Type B pancreatic cell (in vitro differentiated cells): ENCODE measurements at places on chromosomes 2 and 18. TPM values are rescaled to one million over a fixed set of nuclear protein-coding genes. Genes with fewer than 3 reads are reported as not detected.

SALL3 gene
- 0.21 and 14.6 TPM in 2 replicates for total RNA-seq

CNGA3 gene
- 3.7 and 6.8 TPM in 2 replicates for total RNA-seq

PAIP2B gene
- total RNA-seq = 13.7 and 21.5 TPM in 2 replicates

GKN2 gene
- 0.92 TPM in 1 of 2 replicates, not detected in the other for total RNA-seq

DSG1 gene
- total RNA-seq = 4.8 and 40.8 TPM in 2 replicates

- DNase-seq = no peak
- no peaks in the 10 kb centered on the region for H3K36me3 ChIP-seq
- H3K27me3 ChIP-seq = no peaks in the 10 kb centered on the region
- H3K4me1 ChIP-seq = peaks cover 11% of the 10 kb centered on the region
- H3K27ac ChIP-seq = no peak overlapping the region
These were observed 109.4 kb upstream of the SERTAD2 start for GRCh38 chr2:64763126-64763525.

DNA sequence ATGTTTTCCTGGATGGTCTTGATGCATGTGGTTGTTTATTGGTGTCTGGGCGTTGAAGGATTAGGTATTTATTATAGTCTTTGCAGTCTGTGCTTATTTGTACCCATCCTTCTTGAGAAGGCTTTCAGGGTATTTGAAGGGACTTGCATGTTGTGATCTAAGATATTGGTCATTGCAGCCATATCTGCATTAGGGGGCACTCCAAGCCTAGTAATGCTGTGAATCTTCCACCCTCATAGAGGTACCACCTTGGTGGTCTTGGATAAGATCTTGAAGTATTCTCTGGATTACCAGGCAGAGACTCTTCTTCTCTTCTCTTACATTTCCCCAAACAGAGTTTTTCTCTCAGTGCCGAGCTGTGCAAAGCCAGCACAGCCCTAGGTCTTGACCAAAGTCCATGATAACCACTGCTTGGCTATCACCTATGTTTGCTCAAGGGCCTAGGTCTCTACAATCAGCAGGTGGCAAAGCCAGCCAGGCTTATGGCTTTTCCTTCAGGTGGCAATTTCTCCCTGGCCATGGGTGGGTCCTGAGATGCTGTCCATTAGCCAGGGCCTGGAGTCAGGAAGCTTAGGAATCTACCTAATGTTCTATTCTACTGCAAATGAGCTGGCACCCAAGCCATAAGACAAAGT is 15.4 kb upstream of the PPP1R1C start:
- no peak overlapping the region for H3K4me3 ChIP-seq
- H3K27me3 ChIP-seq = no peaks in the 10 kb centered on the region
- no peak overlapping the region for H3K27ac ChIP-seq
- no peaks in the 10 kb centered on the region for H3K36me3 ChIP-seq

DNA sequence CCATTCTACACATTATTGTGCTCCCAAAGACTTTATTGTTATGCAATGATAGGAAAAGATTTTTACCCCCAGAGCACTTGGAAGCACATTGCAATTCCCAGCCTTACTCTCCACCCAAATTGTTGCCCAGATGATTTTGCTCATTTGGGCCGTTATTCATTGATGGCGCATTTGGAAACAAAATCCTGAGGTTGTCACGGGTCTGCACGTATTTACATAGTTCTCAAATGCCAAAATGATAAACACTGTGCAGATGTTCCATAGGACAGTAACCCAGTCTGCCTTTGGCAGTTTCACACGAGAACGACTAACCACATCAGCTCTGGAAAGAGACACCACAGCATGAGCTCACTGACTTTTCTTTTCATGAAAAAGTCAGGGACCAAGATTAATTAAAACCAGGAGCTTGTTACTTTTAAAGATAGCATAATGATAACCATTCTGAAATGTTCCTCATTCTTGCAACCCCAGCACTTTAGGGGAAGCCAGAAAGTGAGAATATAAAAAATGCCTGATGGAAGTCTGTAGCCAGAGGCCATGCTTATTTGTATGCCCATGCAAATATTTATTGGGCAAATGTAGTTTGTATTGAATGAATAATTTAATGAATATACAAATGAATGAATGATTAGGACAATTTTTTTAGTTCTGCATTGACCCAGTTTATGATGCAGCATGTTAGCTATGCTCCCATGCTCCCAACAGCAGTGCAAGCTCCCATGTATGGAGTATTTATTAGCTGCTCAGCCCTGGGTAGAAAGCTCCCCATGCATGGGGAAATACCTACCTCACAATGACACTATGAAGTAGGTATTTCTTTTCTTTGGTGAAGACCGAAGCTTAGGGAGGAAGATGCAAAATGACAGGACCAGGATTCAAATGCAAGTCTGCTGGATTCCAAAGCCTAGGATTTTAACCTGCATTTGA is 84.6 kb downstream of the MAIP1 start:
- H3K27me3 ChIP-seq = no peaks in the 10 kb centered on the region
- H3K4me3 ChIP-seq = no peak overlapping the region
- H3K36me3 ChIP-seq = no peaks in the 10 kb centered on the region
- H3K27ac ChIP-seq = peak overlapping the region; percentile 52

DNA sequence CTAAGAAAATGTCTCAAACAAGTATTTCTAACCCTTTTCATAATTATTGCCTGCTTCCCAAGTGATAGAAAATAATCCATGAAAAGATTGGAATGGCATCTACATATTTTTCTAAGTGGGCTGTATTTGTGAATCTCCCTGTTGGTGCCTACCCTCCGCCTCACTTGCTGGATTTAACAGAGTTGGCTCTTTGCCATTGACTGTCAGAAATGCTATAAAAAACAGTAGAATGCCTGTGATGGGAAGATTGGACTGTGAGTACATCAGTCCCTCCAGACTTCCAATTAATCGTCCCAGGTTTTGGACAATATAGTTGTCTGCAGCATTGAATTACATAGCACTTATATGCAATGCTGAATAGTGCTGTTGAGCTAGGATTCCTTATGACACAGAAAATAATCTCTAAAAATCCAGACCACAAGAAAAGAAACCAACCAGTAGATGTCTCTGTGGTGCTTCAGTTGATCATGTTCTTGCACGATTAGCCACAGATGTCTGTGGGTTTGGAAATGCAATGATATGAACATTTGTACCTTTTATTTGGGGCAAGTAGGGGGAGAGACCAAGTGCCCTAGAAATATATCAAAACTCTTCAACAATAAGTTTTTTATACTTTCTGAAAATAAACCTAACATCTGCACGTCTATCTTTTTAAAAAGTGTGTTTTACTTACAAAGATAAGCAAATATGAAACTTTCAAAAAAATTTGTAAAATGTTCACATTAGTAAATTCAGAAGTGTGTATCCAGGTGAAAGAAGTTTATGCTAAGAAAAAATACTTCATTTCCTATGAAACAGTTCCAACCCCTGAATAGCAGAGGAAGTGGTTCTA is 88.5 kb downstream of the DYNAP start:
- H3K4me1 ChIP-seq = peaks cover 14% of the 10 kb centered on the region
- no peak overlapping the region for H3K27ac ChIP-seq
- no peak for DNase-seq
- H3K27me3 ChIP-seq = no peaks in the 10 kb centered on the region
- no peak overlapping the region for H3K4me3 ChIP-seq

- no peaks in the 10 kb centered on the region for H3K27me3 ChIP-seq
- H3K4me3 ChIP-seq = no peak overlapping the region
- H3K36me3 ChIP-seq = peaks cover 3% of the 10 kb centered on the region
- DNase-seq = no peak
These were observed 112.8 kb downstream of the UPP2 start for GRCh38 chr2:158214431-158214830.

GRCh38 chr18:78962098-78962497 is 17.5 kb upstream of the SALL3 start:
- no peak for DNase-seq
- H3K4me3 ChIP-seq = no peak overlapping the region
- H3K27me3 ChIP-seq = peaks cover 11% of the 10 kb centered on the region
- no peaks in the 10 kb centered on the region for H3K4me1 ChIP-seq
- no peaks in the 10 kb centered on the region for H3K36me3 ChIP-seq

GRCh38 chr18:58241026-58241679 is 197.1 kb downstream of the NEDD4L start:
- peaks cover 36% of the 10 kb centered on the region for H3K4me1 ChIP-seq
- no peak overlapping the region for H3K27ac ChIP-seq
- H3K27me3 ChIP-seq = no peaks in the 10 kb centered on the region
- DNase-seq = no peak

DNA sequence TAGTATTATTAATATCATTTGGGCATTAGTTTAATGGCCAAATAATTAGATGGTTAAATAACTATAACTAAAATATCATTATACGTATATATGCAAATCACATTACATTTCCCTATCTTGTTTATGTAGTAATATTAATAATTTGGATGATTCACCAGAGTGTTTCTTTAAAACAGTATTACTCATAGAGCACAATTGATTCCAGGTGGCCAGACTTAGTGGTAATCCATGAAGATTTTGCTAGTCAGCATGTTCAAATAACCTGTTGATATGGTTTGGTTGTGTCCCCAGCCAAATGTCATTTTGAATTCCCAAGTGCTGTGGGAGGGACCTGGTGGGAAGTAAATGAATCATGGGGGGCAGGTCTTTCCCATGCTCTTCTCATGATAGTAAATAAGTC is 782.3 kb downstream of the LRP1B start:
- no peak overlapping the region for H3K27ac ChIP-seq
- H3K4me3 ChIP-seq = no peak overlapping the region
- H3K36me3 ChIP-seq = no peaks in the 10 kb centered on the region
- no peaks in the 10 kb centered on the region for H3K27me3 ChIP-seq
- no peaks in the 10 kb centered on the region for H3K4me1 ChIP-seq

- H3K4me3 ChIP-seq = no peak overlapping the region
- no peak overlapping the region for H3K27ac ChIP-seq
- H3K4me1 ChIP-seq = no peaks in the 10 kb centered on the region
- no peaks in the 10 kb centered on the region for H3K27me3 ChIP-seq
These were observed 839.9 kb downstream of the BCL11A start for GRCh38 chr2:59713577-59713976.

GRCh38 chr2:231866450-231866849 is 59.7 kb downstream of the NPPC start:
- H3K4me1 ChIP-seq = no peaks in the 10 kb centered on the region
- H3K27ac ChIP-seq = no peak overlapping the region
- DNase-seq = no peak

DNA sequence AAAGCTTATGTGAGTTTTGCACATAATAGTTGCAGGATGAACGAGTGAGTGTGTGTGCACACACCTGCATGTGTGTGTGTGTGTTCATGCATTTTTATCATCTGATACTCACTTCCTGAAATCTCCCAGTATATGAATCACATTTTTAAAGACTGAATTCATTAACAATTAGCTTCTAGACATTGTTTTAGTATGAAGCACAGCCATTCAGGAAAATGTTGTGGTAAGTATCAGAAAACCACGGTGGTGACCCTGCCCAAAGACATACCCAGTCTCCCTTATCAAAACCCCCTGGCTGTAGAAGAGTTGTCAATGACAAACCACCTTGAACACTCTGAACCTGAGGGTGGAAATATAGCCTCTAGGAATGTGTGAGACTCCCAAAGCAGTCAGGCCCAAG is 220.8 kb downstream of the ALK start:
- no peaks in the 10 kb centered on the region for H3K36me3 ChIP-seq
- no peaks in the 10 kb centered on the region for H3K27me3 ChIP-seq
- H3K4me1 ChIP-seq = peaks cover 2% of the 10 kb centered on the region
- no peak overlapping the region for H3K4me3 ChIP-seq
- DNase-seq = no peak
- H3K27ac ChIP-seq = no peak overlapping the region

GRCh38 chr18:36419188-36419899 is 121.8 kb downstream of the FHOD3 start:
- no peak for DNase-seq
- no peak overlapping the region for H3K4me3 ChIP-seq
- peaks cover 7% of the 10 kb centered on the region for H3K4me1 ChIP-seq
- H3K27ac ChIP-seq = no peak overlapping the region

DNA sequence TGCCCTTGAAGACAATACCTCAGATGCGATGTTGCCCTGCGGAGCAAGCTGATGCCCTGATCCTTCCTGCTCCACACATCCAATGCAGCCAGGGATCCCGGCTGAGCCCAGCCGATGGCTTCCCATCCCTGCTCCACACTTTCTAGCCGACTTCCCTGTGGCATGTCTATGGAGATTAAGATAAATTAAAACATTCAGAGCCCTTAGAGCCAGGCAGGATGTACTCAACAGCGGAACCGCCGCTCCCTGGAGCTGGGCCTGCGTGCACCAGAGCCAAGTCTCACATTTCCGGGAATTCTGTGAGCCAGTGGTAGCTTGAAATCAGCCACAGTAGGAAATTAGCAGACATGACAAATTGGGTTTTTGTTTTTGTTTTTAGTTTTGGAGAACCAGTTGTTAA is 620.6 kb downstream of the GALR1 start:
- no peak overlapping the region for H3K4me3 ChIP-seq
- DNase-seq = no peak
- H3K4me1 ChIP-seq = peaks cover 4% of the 10 kb centered on the region

GRCh38 chr2:8028981-8029380 is 652.9 kb upstream of the ID2 start:
- H3K4me1 ChIP-seq = peaks cover 5% of the 10 kb centered on the region
- H3K36me3 ChIP-seq = no peaks in the 10 kb centered on the region
- H3K27ac ChIP-seq = no peak overlapping the region
- DNase-seq = no peak
- H3K4me3 ChIP-seq = no peak overlapping the region
- H3K27me3 ChIP-seq = no peaks in the 10 kb centered on the region

- H3K4me1 ChIP-seq = no peaks in the 10 kb centered on the region
These were observed 6.8 kb upstream of the LAMA3 start for GRCh38 chr18:23682472-23682871.

GRCh38 chr2:39492716-39493115 is 55.6 kb upstream of the MAP4K3 start:
- peaks cover 19% of the 10 kb centered on the region for H3K4me1 ChIP-seq
- H3K4me3 ChIP-seq = no peak overlapping the region
- no peak overlapping the region for H3K27ac ChIP-seq
- no peak for DNase-seq
- no peaks in the 10 kb centered on the region for H3K27me3 ChIP-seq
- H3K36me3 ChIP-seq = no peaks in the 10 kb centered on the region

DNA sequence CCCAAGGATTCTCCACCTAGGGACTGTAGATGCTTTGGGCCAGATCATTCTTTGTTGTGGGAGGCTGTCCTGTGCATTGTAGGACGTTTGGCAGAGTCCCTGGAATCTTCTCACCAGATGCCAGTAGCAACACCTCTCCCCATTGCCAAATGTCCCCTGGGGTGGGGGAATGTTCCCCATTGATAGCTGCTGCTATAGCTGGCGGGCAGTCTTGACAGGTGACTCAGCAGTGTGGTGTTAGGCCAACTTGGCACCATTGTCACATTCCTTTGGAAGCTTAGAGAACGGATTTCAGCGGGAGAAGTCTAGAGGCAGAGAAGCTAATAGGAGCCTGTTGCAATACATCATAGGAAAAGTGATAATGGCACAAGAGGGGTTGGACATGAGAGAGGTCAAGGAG is 495.7 kb upstream of the SMIM21 start:
- no peak overlapping the region for H3K4me3 ChIP-seq
- H3K27me3 ChIP-seq = peaks cover 1% of the 10 kb centered on the region
- H3K27ac ChIP-seq = no peak overlapping the region
- DNase-seq = no peak
- no peaks in the 10 kb centered on the region for H3K4me1 ChIP-seq
